Testis (tissue), 5 donors: ENCODE measurements at places on chromosomes 13 and 19. TPM values are rescaled to one million over a fixed set of nuclear protein-coding genes. Genes with fewer than 3 reads are reported as not detected.
A peak's percentile ranks its signal among the peaks of the same experiment; 100 is the strongest.

GRCh38 chr19:49301866-49302252 lies 23.1 kb downstream of the SLC6A16 start:
- no peaks in the 10 kb centered on the region for H3K4me1 ChIP-seq
- H3K36me3 ChIP-seq, result no peaks in the 10 kb centered on the region
- H3K27ac ChIP-seq, result no peak overlapping the region
- DNase-seq, result no peak
- H3K4me3 ChIP-seq, result no peak overlapping the region

DNA sequence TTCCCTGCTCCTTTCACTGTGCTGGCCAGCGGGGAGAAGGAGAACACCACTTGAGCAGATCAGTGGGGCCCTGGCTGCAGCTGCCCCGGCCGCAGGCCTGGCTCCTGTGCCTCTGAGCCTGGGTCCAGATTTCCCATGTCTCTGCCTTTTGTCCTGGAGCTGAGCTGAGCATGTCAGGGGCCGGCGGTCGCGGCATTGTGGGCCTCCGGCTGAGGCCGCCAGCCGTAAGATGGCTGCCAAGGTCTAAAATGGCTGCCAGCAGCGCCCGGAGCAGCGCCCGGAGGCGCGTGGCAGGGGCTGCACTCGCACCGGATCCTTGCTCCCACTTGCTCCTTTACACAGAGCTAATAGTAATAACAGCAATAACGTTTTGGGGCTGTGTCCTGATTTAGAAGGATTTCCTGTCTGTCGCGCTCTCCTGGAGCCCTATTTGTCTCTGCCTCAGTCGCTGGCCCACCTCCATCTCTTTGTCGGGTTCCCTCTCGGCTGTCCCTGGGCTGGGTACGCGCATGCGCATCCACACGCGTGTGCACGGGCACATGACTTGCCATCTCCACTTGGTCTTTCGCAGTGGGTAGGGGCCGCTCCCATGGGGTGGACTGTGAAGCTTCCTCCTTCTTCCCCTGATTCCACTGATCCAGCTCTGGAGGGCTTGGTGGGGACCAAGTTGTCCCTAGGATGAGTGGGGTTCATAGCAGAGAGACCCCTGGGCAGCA lies 32.1 kb downstream of the LYL1 start:
- no peak overlapping the region for H3K4me3 ChIP-seq
- H3K27ac ChIP-seq, result no peak overlapping the region
- no peak for DNase-seq
- H3K36me3 ChIP-seq, result no peaks in the 10 kb centered on the region

DNA sequence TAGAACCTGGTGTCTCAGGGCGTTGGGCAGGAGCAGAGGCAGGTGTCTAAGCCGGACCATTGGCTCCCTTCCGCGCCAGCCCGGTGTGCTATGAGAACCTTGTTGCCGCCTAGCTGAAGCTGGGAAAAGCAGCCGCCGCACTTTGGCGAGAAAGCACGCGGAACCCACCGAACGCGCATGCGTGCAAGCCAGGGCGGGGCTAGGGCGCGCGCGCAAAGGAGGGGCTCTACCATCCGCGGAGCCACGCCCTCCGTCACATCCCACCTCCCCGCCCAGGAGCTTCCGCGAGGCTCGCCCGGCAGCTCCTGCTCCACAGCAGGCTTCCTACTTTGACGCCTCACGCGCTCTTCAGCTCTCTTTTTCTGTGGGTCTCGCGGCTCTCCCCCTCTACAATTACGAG lies 51.3 kb downstream of the WDR87 start:
- no peak overlapping the region for H3K27ac ChIP-seq
- no peaks in the 10 kb centered on the region for H3K4me1 ChIP-seq
- H3K36me3 ChIP-seq, result no peaks in the 10 kb centered on the region
- DNase-seq, result peak; percentile 87
- no peaks in the 10 kb centered on the region for H3K27me3 ChIP-seq

DNA sequence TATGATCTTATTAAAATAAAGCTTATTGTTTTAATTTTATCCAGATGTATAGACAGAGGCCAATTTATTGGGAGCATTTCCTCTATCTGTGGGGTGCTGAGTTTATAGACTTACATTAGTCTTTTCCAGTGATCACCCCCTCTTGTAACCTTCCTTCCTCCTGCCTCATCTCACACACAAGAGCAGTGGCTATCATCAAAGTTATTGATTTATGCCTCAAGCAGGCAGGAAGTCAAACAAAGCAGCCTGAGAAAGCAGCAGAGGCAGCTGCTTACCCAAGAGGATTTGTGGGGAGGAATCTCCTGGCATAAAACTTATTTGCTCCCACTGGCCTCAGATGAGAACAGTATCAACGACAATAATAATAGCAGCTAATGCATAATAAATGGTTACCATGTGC lies 26.3 kb upstream of the DCLK1 start:
- no peaks in the 10 kb centered on the region for H3K27me3 ChIP-seq
- no peak overlapping the region for H3K4me3 ChIP-seq
- H3K4me1 ChIP-seq, result no peaks in the 10 kb centered on the region
- no peak overlapping the region for H3K27ac ChIP-seq

- no peaks in the 10 kb centered on the region for H3K36me3 ChIP-seq
- DNase-seq, result no peak
- H3K27ac ChIP-seq, result no peak overlapping the region
- no peaks in the 10 kb centered on the region for H3K4me1 ChIP-seq
Measured at GRCh38 chr13:113411216-113412023, 41.9 kb downstream of the ADPRHL1 start.

- H3K4me3 ChIP-seq, result peak overlapping the region; percentile 95
- DNase-seq, result no peak
Measured at GRCh38 chr19:12139269-12139668, 881 bp downstream of the ZNF20 start.

DNA sequence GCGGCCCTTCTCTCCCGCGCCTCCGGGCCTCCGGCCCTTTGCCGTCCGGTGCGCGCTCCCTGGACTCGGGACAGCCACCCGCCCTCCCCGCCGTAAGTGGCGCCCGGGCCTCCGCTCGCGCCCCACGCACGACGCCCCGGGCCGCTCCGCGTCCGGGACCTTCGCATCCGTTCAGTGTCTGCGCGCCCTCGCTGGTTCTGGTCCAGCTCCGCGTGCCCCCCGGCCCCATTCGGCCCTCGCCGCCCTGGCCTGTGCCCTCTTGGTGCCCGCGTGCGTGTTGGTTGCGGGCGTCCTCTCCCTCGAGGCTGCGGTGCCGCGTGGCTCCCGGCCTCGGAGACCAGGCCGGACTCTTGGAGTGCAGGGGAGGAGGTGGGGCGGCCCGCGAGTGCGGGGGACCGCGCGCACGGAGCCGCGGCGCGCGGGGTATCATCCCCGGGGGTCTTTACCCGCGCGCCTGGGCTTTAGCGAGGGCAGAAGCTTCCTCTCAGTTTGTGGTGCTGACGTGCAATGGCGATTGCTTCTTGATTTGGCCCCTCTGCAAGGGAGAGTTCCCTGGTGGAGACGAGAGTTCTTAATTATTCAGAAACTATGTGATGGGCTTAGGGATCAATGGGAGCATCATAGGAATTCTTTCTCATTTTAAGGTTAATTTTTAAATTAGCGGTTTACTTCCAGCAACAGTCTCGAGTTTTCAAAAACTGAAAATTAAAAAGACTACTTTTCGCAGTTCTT lies 757 bp downstream of the WASF3 start:
- H3K36me3 ChIP-seq, result no peaks in the 10 kb centered on the region
- DNase-seq, result peak; percentile 36
- peaks cover 21% of the 10 kb centered on the region for H3K4me1 ChIP-seq
- peak overlapping the region; percentile 88 for H3K4me3 ChIP-seq
- H3K27ac ChIP-seq, result no peak overlapping the region

GRCh38 chr13:74128156-74128767 lies 5.9 kb downstream of the KLF12 start:
- no peaks in the 10 kb centered on the region for H3K27me3 ChIP-seq
- DNase-seq, result no peak
- peaks cover 21% of the 10 kb centered on the region for H3K4me1 ChIP-seq
- no peak overlapping the region for H3K4me3 ChIP-seq
- H3K27ac ChIP-seq, result no peak overlapping the region

DNA sequence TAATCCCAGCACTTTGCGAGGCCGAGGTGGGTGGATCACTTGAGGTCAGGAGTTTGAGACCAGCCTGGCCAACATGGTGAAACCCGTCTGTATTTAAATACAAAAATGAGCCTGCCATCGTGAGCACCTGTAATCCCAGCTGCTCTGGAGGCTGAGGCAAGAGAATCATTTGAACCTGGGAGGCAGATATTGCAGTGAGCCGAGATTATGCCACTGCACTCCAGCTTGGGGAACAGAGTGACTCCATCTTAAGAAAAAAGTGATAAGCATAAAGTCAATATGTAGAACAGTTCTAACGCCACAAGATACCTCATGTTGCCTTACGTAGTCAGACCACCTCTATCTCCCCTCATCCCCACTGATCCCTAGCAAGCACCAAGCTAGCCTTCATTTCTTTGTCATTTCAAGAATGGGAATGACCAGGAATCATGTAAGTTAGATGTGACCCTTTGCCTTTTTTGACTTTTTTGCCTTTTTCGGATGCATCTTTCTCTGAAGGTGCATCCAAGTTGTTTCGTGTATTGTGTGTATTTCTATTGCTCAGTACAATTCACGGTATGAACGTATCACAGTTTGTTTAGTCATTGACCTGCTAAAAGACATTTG lies 6.4 kb downstream of the RPL21 start:
- no peaks in the 10 kb centered on the region for H3K36me3 ChIP-seq
- peaks cover 10% of the 10 kb centered on the region for H3K4me1 ChIP-seq
- DNase-seq, result no peak
- H3K4me3 ChIP-seq, result no peak overlapping the region
- no peak overlapping the region for H3K27ac ChIP-seq

DNA sequence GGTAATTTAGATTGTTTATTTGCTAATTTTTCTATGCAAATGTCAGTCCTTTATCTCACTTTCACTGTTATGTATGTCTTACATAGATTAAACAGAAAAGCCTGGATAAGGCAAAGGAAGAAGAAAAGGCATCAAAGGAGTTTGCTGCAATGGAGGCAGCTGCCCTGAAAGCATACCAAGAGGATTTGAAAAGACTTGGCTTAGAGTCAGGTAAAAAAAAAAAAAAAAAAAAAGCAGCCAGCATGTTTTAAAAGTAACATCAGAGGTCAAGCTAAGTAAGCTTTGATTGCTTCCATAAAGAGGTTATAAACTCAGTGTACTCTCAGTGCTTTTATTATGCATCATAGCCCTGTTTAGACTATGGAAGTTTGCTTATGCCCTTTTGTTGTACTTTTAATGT lies 3.8 kb downstream of the WBP4 start:
- peak overlapping the region; percentile 99 for H3K27ac ChIP-seq
- H3K36me3 ChIP-seq, result no peaks in the 10 kb centered on the region
- peaks cover 5% of the 10 kb centered on the region for H3K4me1 ChIP-seq

DNA sequence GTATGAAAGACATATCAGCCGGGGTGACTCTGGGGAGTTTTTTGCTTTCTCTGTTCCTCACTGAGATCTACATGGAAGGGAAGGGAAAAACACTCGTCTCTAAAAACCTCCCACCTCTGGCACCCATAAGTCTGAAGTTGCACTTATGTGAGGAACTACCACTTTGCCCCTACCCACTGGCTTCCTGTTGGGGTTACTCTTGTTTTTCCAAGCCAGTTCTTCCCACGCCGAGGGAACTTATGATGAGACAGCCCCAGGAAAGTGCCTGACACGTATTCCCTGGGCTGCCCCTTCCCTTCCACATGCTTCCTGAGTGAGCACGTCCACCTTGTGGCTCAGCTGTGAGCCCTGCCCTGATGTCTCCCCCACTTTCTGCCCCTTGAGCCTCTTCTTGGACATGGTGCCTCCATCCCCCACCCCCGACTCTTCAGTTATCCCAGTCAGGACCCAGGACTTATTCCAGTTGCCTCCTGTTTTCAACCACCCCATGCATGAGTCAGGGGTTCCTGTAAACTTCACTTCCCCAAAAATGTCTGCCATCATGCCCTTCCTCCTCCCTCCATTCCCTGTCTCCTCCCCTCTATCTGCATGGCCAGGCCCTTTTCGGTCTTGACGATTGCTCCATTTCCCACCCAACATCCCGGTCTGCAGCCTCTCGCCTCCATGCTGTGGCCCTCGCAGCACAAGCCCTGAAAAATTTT lies 5.1 kb upstream of the SIGLEC7 start:
- H3K4me1 ChIP-seq, result peaks cover 9% of the 10 kb centered on the region
- DNase-seq, result no peak
- no peak overlapping the region for H3K4me3 ChIP-seq

GRCh38 chr13:110981379-110981778 lies 66.5 kb upstream of the ANKRD10 start:
- no peak for DNase-seq
- H3K36me3 ChIP-seq, result no peaks in the 10 kb centered on the region
- H3K27me3 ChIP-seq, result no peaks in the 10 kb centered on the region
- H3K4me3 ChIP-seq, result no peak overlapping the region
- no peak overlapping the region for H3K27ac ChIP-seq

- no peaks in the 10 kb centered on the region for H3K36me3 ChIP-seq
- DNase-seq, result no peak
- H3K4me1 ChIP-seq, result peaks cover 27% of the 10 kb centered on the region
Measured at GRCh38 chr19:1130771-1131717, 27.2 kb downstream of the GPX4 start.

- H3K27me3 ChIP-seq, result no peaks in the 10 kb centered on the region
- H3K4me3 ChIP-seq, result no peak overlapping the region
- H3K4me1 ChIP-seq, result no peaks in the 10 kb centered on the region
- peak; percentile 55 for DNase-seq
Measured at GRCh38 chr19:42596391-42597072, 1.8 kb upstream of the CEACAM8 start.

- H3K4me3 ChIP-seq, result no peak overlapping the region
- no peaks in the 10 kb centered on the region for H3K36me3 ChIP-seq
- H3K27me3 ChIP-seq, result no peaks in the 10 kb centered on the region
- no peak overlapping the region for H3K27ac ChIP-seq
Measured at GRCh38 chr13:59691501-59692066, 472.1 kb downstream of the DIAPH3 start.

DNA sequence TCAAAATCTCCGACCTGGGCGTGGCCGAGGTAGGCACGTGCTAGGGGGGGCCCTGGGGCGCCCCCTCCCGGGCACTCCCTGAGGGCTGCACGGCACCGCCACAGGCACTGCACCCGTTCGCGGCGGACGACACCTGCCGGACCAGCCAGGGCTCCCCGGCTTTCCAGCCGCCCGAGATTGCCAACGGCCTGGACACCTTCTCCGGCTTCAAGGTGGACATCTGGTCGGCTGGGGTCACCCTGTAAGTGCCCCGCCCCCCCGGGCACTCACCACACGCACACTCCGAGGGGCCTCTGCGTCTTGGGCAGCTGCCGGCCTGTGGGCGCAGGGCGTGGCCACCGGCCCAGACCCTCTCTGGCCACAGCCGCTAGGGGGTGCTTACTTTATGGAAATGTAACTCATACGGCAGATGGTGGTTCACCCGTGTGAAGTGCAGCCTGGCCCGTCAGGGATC lies 14.9 kb downstream of the STK11 start:
- no peaks in the 10 kb centered on the region for H3K36me3 ChIP-seq

APOC4 gene
- not detected for total RNA-seq

SEMA6B gene
- total RNA-seq, result 4.2 TPM

IRS2 gene
- total RNA-seq, result 23.9 TPM

TTYH1 gene
- 226 TPM for total RNA-seq

ZNF492 gene
- 3.3 TPM for total RNA-seq

PSG3 gene
- total RNA-seq, result 2.0 TPM

SLC8A2 gene
- total RNA-seq, result 12.9 TPM

AP1M2 gene
- total RNA-seq, result 6.9 TPM

TNNI3 gene
- total RNA-seq, result 14.2 TPM

PTGER1 gene
- total RNA-seq, result 1.4 TPM

CLEC17A gene
- 0.56 TPM for total RNA-seq

ZNF560 gene
- 15.4 TPM for total RNA-seq
